ENCODE measurements at places on chromosomes 4 and X.

- DNase-seq: no peak
These were observed 56.4 kb downstream of the STARD8 start for GRCh38 chrX:68703846-68704245.

DNA sequence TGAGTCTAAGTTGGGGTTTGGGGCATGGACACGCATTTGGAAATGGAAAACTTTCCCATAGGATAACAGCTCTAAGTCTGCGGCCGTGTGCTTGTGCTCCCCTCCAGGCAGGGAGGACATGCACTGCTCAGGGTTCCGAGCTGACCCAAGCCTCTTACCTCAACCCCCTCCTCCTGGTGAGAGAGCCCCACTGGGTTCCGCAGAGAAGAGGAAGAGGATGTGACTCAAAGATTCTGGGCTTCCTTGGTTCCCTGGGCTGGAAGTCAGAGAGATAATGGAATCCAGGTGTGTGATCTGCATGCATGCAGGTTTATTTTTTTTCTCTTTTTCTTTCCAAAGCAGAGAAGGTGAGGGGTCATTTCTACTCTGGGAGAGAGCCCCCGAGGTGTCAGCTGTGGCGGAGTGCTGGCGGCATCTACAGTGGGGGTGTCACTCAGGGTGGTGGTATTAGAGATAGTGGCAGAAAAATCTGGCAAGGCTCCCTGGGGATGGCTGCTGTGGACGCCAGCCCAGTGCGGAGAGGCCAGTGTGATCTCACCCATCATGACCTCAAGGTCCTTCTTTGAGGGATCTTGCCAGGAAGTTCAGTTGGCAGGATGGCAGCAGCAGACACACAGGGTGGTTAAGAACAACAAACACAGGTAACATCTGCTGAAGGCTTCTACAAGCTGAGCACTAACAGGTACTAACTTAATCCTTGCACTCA lies 168.7 kb upstream of the HAND2 start:
- no peak for DNase-seq

GRCh38 chrX:53421772-53422085 lies 725 bp downstream of the SMC1A start:
- no peak for DNase-seq

DNA sequence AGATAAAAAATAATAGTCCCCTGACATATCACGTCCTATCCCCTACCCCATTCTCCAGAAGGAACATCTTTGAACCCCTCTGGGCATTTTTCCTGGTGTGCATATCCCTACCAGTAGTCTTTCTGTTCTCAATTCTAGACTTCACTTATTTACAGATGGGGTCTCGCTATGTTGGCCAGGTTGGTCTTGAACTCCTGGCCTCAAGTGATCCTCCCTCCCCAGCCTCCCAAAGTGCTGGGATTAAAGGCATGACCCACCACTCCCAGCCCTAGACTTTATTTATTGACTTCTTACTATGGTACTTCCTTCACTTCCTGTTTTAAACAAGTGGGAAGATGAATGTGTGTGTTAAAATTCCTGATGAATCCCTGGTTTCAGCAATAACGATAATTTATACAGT lies 612 bp upstream of the RRAGB start:
- DNase-seq: no peak

DNA sequence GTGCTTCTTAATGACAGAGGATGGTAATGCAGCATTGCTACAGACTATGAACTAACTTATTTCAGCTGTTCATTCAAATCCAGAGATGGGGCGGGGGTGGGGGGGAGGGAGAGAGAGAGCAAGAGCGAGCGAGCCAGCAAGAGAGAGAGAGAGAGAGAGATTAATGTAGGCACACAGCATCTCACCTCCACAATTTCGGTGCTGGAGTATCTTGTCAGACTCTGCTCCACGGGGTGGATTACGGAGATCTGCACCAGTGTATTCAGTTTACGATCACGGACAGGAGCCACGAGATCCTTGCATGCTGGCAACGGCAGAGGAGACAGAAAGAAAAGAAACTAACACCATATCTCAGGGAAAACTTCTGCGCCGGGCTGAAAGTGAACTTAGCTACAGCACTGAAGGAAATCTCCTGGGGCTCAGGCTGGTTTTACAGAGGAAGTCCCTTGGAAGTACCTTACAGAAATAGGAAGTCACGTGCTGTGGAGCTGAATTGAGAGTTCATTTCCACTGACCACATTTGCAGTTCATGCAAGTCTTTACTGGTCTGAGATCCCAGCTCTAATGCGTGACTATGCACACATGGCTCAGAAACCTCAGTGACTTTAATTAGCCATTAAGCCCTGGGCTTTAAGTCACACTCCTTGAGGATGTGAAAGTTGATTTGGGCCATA lies 440.9 kb downstream of the INPP4B start:
- DNase-seq: peak; percentile 41

GRCh38 chrX:83771664-83772063 lies 89.3 kb upstream of the CYLC1 start:
- no peak for DNase-seq

GRCh38 chr4:148173397-148174017 lies 268.7 kb downstream of the NR3C2 start:
- no peak for DNase-seq

- no peak for DNase-seq
These were observed 511.2 kb downstream of the INPP4B start for GRCh38 chr4:142334931-142335330.

GRCh38 chr4:177638871-177639270 lies 196.6 kb upstream of the AGA start:
- DNase-seq: no peak

- no peak for DNase-seq
These were observed 194.7 kb downstream of the CPEB2 start for GRCh38 chr4:15197005-15197404.

GRCh38 chrX:9871701-9872268 lies 85.6 kb downstream of the SHROOM2 start:
- no peak for DNase-seq

GRCh38 chr4:151934766-151935165 lies 174.0 kb upstream of the GATB start:
- no peak for DNase-seq

DNA sequence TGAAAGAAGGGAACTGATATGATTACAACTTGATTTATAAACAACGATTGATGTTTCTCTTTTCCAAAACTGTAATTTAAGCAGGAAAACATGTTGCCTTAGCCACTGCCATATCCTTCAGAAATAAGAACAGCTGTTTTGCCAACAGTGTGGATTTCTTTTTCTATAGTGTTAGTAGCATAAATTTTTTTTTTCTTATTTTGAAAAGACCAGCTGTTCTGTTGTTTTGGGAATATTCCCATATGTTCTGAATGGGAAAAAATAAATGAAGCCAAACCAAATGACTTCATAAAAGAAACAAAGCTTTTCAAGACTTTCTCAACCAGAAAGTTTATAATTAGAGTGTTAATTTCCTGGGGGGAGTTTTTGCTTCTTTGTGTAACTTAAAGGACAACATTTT lies 83.9 kb upstream of the ARHGAP24 start:
- DNase-seq: no peak

- no peak for DNase-seq
These were observed 70.3 kb upstream of the MBNL3 start for GRCh38 chrX:132559101-132559500.

DNA sequence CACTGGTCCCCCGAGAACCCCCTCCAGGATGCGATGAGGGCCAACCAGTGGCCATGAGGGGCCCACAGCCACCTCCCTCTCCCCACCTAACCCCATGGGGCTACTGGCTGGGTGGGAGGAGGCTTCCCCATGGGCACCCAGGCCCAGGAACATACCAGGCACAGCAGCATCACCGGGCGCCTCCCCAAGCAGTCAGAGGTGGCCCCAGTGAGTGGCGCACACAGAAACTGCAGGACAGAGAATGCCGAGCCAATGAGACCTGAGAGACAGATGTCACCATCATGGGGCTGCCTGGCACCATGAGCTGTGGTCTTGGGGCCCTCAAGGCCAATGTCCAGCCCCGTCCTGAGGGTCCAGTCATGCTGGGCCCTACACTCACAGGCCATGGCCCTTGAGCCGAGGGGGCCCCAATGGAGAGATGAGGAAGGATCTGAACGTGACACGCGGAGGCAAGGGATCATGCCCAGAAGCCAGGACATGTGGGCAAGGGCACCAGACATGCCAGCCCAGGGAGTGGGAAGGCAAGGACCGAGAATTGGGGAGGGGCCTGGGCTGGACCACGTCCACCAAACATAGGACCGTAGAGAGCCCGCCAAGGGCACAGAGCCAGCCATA lies 30.1 kb downstream of the NOP14 start:
- no peak for DNase-seq

DNA sequence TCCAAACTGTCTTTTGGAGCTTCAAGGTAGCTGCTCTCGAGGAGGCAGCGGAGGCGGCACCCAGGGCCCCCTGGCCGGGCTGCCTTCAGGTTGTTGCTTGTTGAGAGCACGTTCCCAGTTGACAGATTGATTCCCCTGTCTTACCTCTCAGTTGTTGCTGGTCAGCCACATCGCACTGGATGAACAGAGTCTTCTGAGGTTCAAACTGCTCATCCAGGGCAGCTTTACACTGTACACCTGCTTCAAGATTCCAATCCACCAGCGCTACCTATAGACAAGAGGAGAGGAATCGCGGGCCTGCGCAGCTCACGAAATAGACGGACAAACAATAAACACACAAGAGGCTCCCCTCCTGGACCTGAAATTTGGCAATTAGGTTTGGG lies 497 bp downstream of the HPGD start:
- DNase-seq: peak; percentile 0

- DNase-seq: no peak
These were observed 445.9 kb downstream of the TLL1 start for GRCh38 chr4:166318810-166319525.

GRCh38 chr4:6119507-6120020 lies 80.8 kb downstream of the JAKMIP1 start:
- no peak for DNase-seq

- DNase-seq: no peak
These were observed 43.9 kb upstream of the CCDC149 start for GRCh38 chr4:24956763-24957162.

- DNase-seq: no peak
These were observed 127.4 kb downstream of the GRIA3 start for GRCh38 chrX:123311486-123311885.

GRCh38 chr4:82388405-82388804 lies 14.6 kb upstream of the HNRNPD start:
- DNase-seq: no peak

- DNase-seq: no peak
These were observed 267.1 kb downstream of the PAPSS1 start for GRCh38 chr4:107452717-107453630.

DNA sequence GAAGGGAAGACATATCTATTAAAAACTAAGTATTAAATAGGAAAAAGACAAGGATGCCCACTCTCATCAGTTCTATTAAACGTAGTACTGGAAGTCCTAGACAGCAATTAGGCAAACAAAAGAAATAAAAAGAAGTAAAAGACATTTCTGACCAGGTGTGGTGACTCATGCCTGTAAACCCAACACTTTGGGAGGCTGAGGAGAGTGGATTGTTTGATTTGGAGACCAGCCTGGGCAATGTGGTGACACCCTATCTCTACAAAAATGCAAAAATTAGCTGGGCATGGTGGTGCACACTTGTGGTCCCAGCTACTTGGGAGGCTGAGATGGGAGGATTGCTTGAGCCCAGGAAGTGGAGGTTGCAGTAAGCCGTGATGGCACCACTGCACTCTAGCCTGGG lies 1071.8 kb downstream of the FAT4 start:
- no peak for DNase-seq

DNA sequence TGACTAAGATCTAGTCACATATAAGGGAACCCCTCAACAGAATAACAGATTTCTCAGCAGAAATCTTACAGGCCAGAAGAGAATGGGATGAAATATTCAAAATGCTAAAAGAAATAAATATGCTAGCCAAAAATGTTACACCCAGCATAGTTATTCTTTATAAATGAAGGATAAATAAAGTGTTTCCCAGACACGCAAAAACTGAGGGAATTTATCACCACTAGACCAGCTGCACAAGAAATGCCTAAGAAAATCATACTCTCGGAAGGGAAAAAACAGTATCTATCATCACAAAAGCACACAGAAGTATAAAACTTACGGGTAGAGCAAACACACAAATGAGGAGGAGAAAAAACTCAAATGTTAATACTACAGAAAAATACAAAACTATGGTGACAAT lies 162.1 kb downstream of the HHIP start:
- no peak for DNase-seq

DNA sequence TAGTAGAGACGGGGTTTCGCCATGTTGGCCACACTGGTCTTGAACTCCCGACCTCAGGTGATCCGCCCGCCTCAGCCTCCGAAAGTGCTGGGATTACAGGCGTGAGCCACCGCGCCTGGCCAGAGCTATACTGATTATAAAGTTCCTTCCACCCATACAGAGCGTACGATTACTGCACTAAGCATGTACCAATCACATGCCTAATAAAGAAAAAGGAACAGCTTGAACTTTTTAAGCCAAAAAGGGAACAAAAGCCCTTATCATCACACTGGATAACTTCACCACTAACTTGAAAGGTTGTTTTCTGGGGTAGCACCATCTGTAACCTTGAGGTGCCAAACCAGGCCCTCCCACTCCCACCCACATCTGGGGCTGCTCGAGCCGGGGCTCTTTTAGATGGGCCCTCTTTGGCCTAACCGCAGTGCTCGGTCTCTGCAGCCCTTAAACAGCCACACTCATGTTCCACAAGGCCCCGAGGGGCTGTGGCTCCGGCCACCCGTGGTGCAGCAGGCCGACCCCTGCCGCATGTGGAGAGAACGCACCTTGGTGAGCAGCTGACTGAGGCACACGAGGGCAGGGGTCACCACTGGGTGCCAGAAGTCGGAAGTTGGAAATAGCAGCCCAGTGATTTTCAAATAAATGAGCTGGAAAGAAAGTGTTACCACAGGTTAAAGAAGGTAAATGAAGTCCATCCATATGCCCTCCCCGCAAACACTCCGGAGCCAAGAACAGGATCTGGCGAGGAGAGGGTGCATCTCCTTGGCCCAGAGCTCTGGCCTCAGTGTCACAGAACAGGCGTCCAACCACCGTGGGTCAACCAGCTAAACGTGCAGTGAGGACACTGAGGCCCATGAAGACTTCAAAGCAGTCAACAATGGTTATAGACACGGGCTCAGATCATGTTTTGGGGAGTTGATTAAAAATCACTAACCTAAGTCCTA lies 18.4 kb downstream of the NOP14 start:
- no peak for DNase-seq

DNA sequence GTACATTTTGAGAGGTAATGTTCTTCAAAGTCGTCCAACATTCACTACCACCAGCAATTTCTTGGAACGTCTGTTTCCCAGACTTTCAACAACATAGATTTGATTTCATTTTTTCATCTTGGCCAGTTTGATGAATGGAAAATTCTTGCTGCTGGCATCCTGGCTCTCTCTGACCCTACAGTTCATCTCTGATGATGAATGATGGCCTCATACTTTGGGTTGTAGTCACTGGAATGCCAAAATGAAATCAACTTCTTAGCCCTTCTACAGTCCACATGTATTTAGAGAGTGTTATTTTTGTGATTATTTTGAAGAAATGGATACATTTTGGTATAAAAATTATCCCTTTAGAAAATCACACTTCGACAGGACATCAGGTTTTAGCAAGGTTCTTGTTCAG lies 8.8 kb downstream of the CHST7 start:
- DNase-seq: no peak

DNA sequence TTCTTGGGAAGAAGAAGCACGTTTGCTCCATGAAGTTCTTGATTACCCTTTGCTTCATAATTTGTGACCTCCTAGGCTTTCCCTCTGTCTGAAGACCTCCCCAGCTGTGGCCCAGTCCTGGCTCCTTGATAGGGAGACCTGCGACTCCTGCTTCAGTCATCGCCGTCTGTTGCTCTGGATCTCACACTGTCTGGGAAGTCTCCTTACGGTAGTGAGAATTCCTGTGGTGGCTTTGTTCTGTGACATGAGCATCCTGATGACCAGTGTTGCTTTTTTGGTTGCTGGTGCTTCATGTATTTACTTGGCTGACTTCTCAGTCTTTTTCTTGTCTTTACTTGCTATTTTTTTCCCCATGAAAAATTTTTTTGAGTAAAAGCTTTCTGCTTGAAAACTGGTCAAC lies 44.2 kb downstream of the JADE1 start:
- DNase-seq: no peak

All from activated T-cell treated with anti-CD3 and anti-CD28 coated beads for 48 hours (primary cell).